AG04449 (cell line): ENCODE measurements at places on chromosomes 1 and 21.

DNA sequence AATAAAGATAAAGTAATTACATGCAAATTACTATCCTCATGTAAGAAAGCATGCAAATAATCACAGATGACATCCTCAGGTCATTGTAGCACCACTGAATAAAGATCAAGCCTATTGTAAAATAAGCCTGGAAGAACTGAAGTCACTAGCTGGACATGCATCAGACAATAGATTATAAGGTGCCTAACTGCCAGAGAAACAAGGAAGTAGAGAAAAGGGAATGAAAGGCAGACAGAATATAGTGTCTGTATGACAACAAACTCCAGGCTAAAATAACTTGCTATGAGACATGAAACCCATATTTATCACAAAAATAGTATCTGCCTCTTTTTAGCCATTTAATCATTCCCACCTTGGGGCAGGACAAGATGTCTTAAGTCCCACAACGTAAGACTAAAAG lies 108.7 kb downstream of the ENAH start:
- no peak for DNase-seq

GRCh38 chr1:192601567-192601966 lies 26.0 kb downstream of the RGS1 start:
- DNase-seq = no peak

GRCh38 chr1:168054117-168054516 lies 82.6 kb downstream of the GPR161 start:
- no peak for DNase-seq

GRCh38 chr1:233544304-233544703 lies 69.6 kb upstream of the KCNK1 start:
- DNase-seq = no peak

- DNase-seq = no peak
Observed at GRCh38 chr1:212132025-212132424, 96.5 kb downstream of the DTL start.

- DNase-seq = no peak
Observed at GRCh38 chr1:181033799-181034451, at the start of gene MR1. TSS of gene MR1 (plus strand) at chr1:181033983. CDS start at chr1:181034008, 25 bp downstream.

- DNase-seq = peak; percentile 89
Observed at GRCh38 chr1:99266726-99267125, 2.4 kb downstream of the PLPPR4 start.

GRCh38 chr1:228744356-228744755 lies 9.1 kb downstream of the RHOU start:
- DNase-seq = no peak

- DNase-seq = no peak
Observed at GRCh38 chr1:15399710-15400109, 10.0 kb upstream of the EFHD2 start.

GRCh38 chr1:223077247-223077833 lies 65.7 kb downstream of the TLR5 start:
- DNase-seq = no peak
